Aorta (tissue), 5 donors: ENCODE measurements at places on chromosomes 6 and 20. TPM values are rescaled to one million over a fixed set of nuclear protein-coding genes. Genes with fewer than 3 reads are reported as not detected.

Gene CAGE1
- not detected for total RNA-seq

DNA sequence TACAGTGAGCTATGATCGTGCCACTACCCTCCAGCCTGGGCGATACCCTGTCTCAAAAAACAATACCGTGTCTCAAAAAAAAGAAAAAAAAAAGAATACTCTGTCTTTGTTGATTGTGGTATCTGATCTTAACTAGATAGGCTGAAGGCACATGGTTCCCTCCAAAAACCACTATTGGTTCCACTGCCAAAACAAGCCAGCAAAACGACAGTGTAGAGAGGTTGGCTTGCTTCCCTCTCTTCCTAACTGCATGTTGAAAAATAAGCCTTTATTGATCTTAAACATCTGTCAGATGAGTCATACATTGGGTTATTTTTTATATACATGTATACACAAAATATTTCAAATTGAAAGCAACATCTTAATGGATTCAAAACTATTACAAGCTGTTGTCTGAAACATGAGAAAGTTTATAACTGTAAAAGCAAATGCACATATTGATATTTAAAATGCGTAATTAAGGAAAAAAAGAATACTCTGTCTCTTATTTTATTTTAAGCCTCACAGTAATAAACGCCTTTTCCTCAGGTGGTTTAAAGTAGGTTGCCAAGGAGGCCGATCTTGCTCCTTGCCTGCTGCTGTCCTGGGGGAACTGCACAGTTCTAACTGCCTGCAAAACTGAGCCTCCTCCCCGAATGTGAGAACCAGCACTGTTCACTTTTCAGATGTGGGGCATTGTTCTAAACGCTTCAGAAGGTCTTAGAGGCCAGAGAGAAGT lies 7.0 kb upstream of the NINL start:
- no peaks in the 10 kb centered on the region for H3K27me3 ChIP-seq
- no peak for DNase-seq
- H3K4me1 ChIP-seq = no peaks in the 10 kb centered on the region
- H3K4me3 ChIP-seq = no peak overlapping the region
- no peak overlapping the region for H3K27ac ChIP-seq

- H3K4me1 ChIP-seq = no peaks in the 10 kb centered on the region
- H3K27me3 ChIP-seq = no peaks in the 10 kb centered on the region
- no peak overlapping the region for H3K27ac ChIP-seq
- H3K4me3 ChIP-seq = no peak overlapping the region
- no peak for DNase-seq
- no peaks in the 10 kb centered on the region for H3K36me3 ChIP-seq
Observed at GRCh38 chr20:42255821-42256220, 637.6 kb upstream of the CHD6 start.

DNA sequence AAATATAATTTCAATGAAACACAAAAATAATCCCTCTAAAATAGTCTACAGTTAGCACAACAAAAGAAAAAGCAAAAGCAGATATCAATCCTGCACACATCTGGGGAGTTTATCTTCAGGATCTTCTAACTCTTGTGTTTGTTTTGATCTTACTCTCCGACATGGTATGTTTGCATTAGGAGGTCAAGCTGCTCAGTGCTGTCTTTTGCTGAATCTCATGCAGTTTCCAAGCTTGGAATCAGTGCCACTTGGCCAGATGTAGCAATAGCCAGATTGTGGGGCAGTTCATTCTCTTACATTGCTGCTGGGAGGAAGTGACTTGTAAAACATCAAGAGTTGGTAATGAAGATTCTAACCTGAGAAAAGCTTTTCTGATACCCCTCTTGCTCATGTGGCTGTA lies 29.5 kb downstream of the RIOK1 start:
- no peak overlapping the region for H3K4me3 ChIP-seq
- no peak overlapping the region for H3K27ac ChIP-seq
- no peaks in the 10 kb centered on the region for H3K27me3 ChIP-seq
- H3K36me3 ChIP-seq = peaks cover 7% of the 10 kb centered on the region

- H3K4me1 ChIP-seq = no peaks in the 10 kb centered on the region
- H3K27ac ChIP-seq = no peak overlapping the region
Observed at GRCh38 chr6:72769459-72770125, 147.7 kb downstream of the KCNQ5 start.

- H3K4me1 ChIP-seq = no peaks in the 10 kb centered on the region
- H3K27ac ChIP-seq = no peak overlapping the region
- H3K36me3 ChIP-seq = no peaks in the 10 kb centered on the region
- no peaks in the 10 kb centered on the region for H3K27me3 ChIP-seq
Observed at GRCh38 chr20:25252686-25253421, 5.0 kb downstream of the PYGB start.
